Heart left ventricle (tissue), 16 donors: ENCODE measurements at places on chromosomes 3 and 15. TPM values are rescaled to one million over a fixed set of nuclear protein-coding genes. Genes with fewer than 3 reads are reported as not detected.

DNA sequence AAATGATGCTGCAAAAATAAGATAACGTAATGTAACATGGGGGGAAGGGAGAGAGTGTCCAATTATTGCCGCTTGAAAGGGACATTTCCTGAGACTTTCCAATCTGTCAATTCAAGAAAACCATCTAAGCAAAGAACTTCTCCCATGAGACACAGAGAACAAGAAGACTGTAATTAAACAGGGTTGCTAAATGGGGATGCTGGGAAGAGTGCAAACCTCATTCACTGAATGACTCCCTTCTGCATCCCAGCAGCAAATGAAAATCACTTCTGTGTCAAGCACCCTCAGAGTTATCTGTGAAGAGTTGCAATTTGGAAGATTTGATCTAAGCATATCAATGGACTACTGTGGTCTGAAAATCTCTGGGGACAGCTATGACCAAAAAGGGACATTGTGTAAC lies 3.6 kb downstream of the RFT1 start:
- H3K4me1 ChIP-seq: peaks cover 41% of the 10 kb centered on the region
- DNase-seq: no peak
- H3K27me3 ChIP-seq: no peaks in the 10 kb centered on the region

DNA sequence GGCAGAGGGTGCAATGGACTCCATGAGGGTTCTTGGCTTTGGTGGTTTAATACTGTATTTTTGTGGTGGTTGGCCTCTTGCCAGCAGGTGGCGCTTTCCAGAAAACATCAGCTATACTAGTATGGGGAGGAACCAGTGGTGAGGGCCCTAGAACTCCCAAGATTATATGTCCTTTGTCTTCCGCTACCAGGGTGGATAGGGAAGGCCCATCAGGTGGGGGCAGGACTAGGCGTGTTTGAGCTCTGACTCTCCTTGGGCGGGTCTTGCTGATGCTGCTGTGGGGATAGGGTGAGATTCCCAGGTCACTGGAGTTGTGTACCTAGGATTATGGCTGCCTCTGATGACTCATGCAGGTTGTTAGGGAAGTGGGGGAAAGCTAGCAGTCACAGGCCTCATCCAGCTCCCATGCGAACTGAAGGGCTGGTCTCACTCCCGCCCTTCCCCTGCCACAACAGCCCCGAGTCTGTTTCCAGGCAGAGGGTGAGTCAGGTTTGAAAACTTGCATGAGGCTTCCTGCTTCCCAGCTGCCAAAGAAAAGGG lies 357.7 kb downstream of the OTOL1 start:
- H3K27ac ChIP-seq: no peak overlapping the region
- H3K36me3 ChIP-seq: no peaks in the 10 kb centered on the region
- no peak for DNase-seq
- no peaks in the 10 kb centered on the region for H3K27me3 ChIP-seq
- H3K4me1 ChIP-seq: no peaks in the 10 kb centered on the region

- no peaks in the 10 kb centered on the region for H3K27me3 ChIP-seq
- peaks cover 12% of the 10 kb centered on the region for H3K4me1 ChIP-seq
- H3K27ac ChIP-seq: peak overlapping the region; percentile 32
- H3K4me3 ChIP-seq: no peak overlapping the region
These were observed 14.4 kb upstream of the TSPAN3 start for GRCh38 chr15:77085297-77085696.

DNA sequence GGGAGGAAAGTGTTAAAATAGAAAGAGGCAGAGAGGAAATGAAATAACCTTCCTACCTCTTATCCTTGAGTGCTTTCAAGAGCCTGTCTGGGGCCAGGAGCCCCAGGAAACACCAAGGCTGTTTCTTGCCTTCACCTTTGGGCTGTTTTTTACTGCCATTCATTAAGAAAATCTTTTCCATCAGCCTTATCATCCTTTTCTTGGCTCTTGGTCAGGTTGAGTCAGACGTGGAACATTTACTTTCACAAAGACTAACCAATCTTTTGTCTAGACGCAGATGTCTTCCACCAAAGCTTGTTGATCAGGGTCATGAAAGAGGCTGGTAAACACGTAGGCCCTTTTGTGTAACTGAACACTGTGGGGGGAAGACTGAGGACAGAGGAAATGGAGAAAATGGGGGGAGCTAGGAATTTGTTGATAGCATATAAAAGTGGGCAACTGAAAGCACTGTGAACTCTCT lies 151.0 kb upstream of the THBS1 start:
- H3K36me3 ChIP-seq: no peaks in the 10 kb centered on the region
- H3K4me1 ChIP-seq: peaks cover 65% of the 10 kb centered on the region
- H3K27me3 ChIP-seq: no peaks in the 10 kb centered on the region
- peak overlapping the region; percentile 64 for H3K27ac ChIP-seq

The SPESP1 gene
- 1.2 TPM for total RNA-seq

DNA sequence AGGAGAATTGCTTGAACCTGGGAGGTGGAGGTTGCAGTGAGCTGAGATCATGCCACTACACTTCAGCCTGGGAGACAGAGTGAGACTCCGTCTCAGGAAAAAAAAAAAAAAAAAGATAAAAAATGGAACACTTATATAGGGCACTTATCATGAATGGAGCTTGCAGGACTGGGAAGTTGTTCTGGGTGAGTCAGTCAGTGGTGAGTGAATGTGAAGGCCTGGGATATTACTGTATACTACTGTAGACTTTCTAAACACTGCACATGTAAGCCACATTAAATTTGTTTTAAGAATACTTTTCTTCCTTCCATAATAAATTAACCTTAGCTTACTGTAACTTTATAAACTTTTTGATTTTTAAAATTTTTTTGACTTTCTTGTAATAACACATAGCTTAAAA lies 59.8 kb downstream of the SFMBT1 start:
- H3K36me3 ChIP-seq: no peaks in the 10 kb centered on the region
- H3K27me3 ChIP-seq: no peaks in the 10 kb centered on the region
- no peak for DNase-seq
- no peak overlapping the region for H3K4me3 ChIP-seq

DNA sequence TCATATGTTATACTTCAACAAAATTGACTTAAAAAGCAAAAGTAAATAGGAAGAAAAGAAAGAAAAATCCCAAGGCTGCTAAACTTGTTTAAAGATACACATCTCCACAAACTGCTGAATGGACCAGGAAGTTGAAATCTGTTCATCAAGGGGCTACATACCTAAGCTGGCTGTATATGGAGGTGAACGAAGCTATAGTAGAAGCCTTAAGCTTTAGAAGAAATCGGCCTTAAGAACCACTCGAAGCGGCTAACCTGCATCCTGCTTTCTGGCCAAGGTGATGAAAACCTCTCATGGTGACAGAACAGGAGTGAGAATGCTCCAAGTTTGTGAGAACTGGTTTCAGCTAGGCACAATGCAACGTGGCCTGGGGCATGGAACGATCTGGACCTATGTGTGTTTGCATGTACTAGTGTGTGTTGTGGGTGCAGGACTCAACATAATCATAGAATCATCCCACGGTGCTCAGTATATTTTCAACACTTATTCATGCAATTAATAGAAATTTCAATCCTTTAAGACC lies 31.3 kb upstream of the SPTBN5 start:
- H3K27me3 ChIP-seq: no peaks in the 10 kb centered on the region
- H3K27ac ChIP-seq: peak overlapping the region; percentile 60
- no peak for DNase-seq
- peaks cover 96% of the 10 kb centered on the region for H3K4me1 ChIP-seq
- H3K4me3 ChIP-seq: no peak overlapping the region
- H3K36me3 ChIP-seq: peaks cover 13% of the 10 kb centered on the region

DNA sequence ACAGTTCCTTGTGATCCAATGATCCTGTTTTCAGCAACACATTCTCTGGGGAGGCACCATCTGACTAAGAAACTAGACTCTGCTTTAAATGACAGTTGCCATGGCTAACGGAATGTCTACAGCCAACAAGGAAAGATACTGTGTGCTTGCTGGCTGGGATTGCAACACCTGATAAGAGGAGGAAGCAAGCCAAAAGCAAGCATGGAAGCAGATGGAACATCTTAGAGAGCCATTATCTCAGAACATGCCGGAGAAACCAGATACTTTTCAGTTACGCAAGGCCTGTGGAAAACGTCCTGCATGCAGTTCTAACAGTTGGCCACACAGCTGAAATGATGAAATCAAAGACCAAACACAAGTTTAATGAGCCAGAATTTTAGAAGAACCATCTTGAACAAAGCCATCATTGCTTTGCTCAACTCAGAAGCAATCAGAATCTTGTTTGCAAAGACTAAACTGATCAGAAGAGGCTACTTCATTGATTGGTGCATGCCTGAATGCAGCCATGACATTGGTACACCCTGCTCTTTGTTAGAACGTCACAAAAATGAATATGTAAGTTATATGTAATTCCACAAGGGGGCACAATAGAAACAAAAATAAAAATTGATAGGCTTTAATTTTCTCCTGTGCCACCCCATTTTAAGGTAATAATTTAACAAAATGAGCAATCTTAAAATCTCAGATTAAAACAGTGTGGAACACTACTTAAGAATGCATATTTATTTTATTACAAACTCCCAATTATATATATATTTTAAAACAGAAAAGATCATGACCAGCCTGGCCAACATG lies 50.8 kb downstream of the GXYLT2 start:
- peaks cover 18% of the 10 kb centered on the region for H3K4me1 ChIP-seq
- peak overlapping the region; percentile 63 for H3K27ac ChIP-seq
- DNase-seq: peak; percentile 60
- no peaks in the 10 kb centered on the region for H3K36me3 ChIP-seq
- no peaks in the 10 kb centered on the region for H3K27me3 ChIP-seq
- H3K4me3 ChIP-seq: no peak overlapping the region

The HDC gene
- 0.46 TPM for total RNA-seq

- no peaks in the 10 kb centered on the region for H3K36me3 ChIP-seq
- no peak for DNase-seq
- no peak overlapping the region for H3K27ac ChIP-seq
- peak overlapping the region; percentile 4 for H3K4me3 ChIP-seq
- H3K27me3 ChIP-seq: peaks cover 85% of the 10 kb centered on the region
These were observed 7.2 kb downstream of the EOMES start for GRCh38 chr3:27714692-27715453.

GRCh38 chr3:126837773-126838172 lies 133.7 kb downstream of the CHCHD6 start:
- DNase-seq: no peak
- H3K27me3 ChIP-seq: no peaks in the 10 kb centered on the region
- no peak overlapping the region for H3K4me3 ChIP-seq
- H3K36me3 ChIP-seq: no peaks in the 10 kb centered on the region
- no peak overlapping the region for H3K27ac ChIP-seq

GRCh38 chr15:56765251-56765650 lies 31.9 kb upstream of the ZNF280D start:
- no peaks in the 10 kb centered on the region for H3K4me1 ChIP-seq
- H3K36me3 ChIP-seq: no peaks in the 10 kb centered on the region
- no peaks in the 10 kb centered on the region for H3K27me3 ChIP-seq

The GASK1A gene
- 0.51 TPM for total RNA-seq

The KLHL40 gene
- 0.29 TPM for total RNA-seq

DNA sequence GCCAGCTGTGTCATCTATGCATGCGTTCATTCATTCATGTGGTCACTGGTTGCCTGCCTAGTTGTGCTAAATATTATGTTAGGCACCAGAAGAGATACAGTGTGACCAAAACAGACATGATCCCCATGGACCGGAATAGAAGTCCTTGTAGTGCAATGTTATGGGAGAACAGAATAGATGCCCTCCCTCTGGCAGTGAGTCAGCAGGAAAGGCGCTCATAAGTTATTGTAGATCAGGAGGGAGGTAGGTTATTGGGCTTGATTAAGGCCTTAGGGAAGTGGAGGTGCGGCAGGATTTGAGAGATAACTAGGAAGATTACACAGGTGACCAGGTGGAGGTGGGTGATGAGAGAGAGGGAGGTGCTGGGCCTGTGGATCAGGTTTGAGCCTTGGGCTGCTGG lies 5.2 kb downstream of the MCTP2 start:
- peaks cover 2% of the 10 kb centered on the region for H3K27me3 ChIP-seq
- no peak overlapping the region for H3K4me3 ChIP-seq
- H3K27ac ChIP-seq: no peak overlapping the region
- no peaks in the 10 kb centered on the region for H3K36me3 ChIP-seq
- no peak for DNase-seq

DNA sequence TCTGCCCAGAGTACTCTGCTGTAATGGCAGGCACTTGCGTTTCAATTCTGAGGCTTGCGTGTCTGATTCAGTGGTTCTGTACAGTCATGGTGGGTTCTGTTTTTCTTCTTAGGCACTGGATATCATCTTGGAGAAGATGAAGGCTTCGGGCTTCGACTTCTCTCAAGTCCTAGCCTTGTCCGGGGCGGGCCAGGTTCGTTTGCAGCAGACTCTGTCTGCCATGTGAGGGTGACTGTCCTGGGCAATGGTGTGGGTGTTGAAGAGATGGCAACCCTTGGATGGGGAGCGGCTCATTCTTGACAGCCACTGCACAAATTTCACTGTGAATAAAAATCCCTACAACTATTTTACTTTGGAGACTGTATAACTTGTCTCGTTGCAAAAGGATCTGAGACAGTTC lies 16.2 kb downstream of the XYLB start:
- H3K4me1 ChIP-seq: no peaks in the 10 kb centered on the region
- H3K27me3 ChIP-seq: no peaks in the 10 kb centered on the region
- no peaks in the 10 kb centered on the region for H3K36me3 ChIP-seq
